ENCODE measurements at places on chromosomes 2 and 18.

DNA sequence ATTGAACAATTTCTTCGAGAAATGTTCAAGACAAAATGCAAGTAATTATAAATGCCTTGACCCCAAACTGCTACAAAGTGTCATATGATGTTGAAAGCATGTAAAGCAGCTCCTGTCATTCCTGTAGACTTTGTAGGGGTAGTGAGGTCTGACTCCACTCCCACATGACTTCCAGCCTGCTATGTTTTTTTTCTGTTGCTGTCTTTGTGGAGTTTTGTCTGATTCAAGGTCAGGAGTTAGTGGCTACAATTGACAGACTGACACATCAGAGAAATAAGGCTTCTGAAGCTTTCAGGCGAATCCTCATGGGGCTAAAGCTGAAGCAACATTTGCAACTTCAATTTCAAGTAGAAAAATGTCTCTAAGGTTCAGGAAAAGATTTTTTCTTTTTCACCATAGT is 63.9 kb upstream of the CCDC195 start:
- no peak for DNase-seq

DNA sequence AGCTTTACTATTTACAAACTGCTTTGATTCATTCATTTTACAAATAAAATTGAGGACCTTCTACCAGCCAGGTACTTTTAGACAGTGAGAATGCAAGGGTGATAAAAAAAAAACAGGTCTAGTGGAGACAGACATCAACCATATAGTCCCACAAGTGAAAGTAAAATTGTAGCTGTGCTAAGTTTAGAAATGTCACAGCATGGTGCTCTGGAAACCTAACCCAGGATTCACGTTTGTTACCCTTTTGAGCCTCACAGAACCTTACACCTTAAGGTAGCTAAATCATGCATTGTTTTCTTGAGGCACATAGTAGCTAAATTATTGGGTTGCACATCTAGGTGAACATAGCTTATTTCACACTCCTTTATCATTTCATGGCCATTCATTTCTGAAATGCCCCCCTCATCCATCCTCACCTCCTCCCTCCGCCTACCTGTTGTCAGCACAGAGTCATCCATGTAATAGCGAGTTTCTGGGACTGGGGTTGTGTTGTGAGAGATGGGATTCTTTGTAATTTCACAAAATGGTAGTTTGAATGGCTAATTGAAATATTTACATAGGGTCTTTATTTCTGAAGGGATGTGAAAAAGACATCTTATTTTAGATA is 7.1 kb downstream of the MTA3 start:
- no peak for DNase-seq

- DNase-seq = no peak
Measured at GRCh38 chr2:2142345-2142744, 188.7 kb downstream of the MYT1L start.

- DNase-seq = no peak
Measured at GRCh38 chr2:101371636-101372035, 15.7 kb downstream of the CREG2 start.

DNA sequence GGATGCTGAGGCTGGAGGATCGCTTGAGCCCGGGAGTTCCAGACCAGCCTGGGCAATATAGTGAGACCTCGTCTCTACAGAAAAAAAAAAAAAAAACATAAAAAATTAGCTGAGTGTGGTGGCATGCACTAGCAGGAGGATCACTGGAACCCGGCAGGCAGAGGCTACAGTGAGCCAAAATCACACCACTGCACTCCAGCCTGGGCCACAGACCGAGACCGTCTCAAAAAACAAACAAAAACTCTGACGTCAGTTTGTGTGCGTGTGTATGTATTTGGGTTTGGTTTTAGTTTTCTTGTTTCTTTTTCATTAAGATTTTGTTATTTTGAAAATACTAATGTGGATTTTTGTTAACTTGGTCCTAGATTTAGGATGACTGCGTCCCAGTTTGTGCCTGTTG is 19.0 kb downstream of the CEP68 start:
- no peak for DNase-seq

DNA sequence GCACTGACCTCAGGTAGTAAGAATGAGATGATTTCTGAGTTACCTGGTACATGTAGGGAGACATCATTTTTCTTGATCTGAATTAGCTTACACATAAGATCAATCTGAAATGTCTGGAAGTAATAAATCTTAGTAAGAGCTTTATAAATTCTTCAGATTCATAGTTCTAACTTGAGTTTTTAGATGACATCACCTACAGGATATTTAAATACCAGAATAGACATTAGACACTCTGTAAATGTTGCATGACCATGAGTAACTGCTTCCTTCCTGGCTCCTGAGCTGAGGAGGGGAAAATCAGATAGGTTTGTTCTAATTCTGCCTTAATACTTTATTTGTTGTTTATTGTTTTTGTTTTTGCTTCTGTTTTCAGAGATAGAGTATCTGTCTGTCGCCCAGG is 181.8 kb downstream of the PHLPP1 start:
- DNase-seq = no peak

DNA sequence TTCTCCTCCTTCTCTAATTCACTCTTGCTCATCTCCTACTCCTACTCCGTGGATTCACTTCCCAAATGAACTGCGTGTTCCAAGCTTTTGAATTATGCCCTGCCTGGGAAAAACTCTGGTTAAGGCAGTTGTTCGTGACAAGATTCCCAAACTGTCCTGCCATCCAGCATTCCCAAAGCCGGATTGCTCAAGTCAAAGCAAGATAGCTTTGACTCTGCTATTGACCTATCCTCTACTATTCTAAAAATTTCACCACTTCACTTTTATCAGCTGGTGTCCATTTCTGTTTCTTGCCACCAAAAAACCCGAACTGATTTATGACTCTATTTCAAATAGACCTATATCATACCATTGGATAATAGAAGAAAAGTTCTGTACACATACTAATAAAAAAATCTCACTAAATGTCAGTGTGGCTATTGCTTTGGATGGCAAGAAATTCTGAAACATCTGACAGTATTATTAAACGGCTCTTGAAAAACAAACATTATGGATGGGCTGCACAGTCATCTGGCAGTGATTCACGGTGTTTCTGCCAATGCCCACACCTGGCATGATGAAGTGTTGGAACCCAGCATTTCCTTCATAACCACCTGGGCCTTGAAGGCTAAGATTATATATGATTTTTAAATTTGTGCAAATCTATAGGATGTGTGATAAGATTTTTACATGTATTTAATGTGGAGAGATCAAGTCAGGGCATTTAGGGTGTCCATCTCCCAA is 87.4 kb downstream of the NCKAP5 start:
- no peak for DNase-seq

DNA sequence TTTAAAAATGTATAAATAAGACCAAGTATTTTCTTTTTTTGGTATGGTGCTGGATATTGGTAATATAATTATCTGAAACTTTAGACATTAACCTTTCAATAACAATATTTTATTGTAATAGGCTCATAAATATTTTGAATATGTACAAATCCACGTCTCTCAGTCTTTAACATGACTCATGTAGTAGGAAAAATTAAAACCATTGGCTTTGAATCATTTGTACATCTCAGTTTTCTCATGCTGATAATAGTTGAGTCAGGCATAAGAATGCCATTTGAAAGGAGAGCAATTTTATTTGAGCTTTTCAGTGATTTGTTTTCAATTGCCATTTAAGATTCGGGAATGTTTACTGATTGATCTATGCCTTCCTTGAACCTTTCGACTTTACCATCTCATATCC is 364.8 kb downstream of the TGIF1 start:
- no peak for DNase-seq

DNA sequence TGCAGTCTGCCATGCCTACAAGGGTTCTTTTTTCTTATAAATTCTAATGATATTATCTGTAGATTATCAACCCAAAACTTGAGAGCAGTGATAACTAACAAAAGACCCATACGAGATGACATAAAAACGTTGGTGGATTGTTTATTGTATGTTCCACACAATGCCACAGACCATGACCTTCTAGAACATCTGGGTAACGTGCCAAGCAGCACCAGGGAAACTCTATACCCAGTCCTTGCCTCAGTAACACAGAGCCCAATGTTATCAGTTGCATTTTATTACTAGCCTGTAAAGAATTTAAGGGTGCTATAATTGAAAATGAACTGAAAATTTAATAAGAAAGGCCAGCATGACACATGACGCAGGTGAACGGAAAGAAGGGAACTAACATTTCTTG is 99.1 kb upstream of the UGP2 start:
- no peak for DNase-seq

DNA sequence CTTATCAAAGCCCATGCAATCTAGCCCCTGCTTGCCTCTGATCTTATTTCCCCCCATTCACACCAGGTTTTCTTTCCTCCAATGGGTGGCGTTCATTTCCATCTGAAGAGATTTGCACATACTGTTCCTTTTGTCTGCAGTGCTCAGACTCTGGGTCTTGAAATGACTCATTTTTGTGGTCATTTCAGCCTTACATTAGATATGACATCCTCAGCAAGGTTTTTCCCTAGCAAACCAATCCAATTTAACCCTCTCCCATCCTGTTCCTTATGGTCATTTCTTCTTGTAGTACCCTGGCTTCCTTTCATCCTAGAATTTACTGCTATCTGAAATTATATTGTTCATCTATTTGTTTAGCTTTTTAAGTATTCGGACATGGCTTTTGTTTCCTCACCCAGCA is 42.5 kb upstream of the SCN1A start:
- no peak for DNase-seq

DNA sequence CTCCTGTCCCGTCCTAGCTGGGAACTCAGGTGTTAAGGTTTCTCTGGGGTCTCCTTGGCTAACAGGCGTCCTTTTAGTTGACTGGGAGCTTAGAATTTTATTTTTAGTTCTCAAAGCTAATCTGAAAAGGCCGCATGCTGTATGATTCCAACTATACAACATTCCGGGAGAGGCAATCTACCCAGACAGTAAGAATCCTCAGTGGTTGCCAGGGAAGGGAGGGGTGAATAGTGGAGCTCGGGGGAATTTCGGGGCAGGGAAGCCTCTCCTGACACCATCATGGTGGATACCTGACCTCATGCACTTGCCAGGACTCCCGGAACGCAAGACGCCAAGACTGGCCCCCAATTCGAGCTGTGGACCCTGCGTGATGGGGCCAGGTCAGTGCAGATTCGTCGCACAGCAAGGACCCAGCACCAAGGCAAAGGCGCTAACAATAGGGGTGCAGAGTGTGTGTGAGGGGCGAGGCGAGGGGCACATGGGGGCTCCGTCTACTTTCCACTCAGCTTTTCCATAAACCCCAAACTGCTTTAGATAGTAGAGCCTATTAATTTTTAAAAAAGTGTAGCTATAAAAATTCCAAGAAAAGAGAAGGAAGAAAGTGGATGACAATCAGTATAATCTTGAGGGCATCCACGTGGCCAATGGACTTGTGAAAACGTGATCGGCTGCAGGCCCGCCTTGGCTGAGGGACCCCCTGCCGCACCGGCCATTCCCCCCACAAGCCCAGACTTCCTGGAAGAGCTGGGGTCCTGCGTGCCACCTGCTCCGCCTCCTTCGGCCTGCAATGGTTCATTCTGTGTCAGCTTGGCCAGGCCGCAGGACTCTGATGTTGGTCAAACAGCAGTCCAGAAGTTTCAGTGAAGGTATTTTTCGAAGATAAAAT is 17.3 kb downstream of the PDCD1 start:
- DNase-seq = no peak

DNA sequence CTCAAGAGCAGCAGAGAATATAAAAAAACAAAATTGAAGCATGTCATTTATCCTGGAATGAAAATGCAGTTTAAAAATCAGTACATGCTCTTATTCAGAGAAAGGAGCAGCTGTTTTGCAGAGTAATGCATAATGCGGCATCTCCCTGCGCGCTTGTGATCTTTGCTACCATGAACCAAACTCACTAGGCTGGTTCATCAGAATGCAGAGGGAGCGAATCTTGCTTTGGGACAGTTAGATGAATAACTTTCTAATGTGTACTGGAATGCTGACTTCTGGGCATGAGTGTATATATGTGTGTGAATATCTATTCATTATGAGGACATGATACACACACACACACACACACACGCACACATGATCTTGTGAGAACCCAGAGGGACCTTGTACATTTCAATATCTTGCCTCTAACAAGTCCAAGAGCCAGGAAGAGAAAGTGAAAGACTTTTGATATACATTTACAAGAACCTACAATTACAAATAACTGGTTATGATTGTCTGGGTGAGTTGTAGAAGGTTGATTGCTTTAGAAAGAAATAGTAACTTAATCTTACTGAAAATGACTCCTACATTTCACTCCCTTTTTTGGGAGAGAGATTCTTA is 54.1 kb upstream of the THOC1 start:
- no peak for DNase-seq

- no peak for DNase-seq
Measured at GRCh38 chr2:68435615-68436014, 31.5 kb downstream of the FBXO48 start.

- no peak for DNase-seq
Measured at GRCh38 chr2:105144152-105144940, 97.2 kb upstream of the GPR45 start.

DNA sequence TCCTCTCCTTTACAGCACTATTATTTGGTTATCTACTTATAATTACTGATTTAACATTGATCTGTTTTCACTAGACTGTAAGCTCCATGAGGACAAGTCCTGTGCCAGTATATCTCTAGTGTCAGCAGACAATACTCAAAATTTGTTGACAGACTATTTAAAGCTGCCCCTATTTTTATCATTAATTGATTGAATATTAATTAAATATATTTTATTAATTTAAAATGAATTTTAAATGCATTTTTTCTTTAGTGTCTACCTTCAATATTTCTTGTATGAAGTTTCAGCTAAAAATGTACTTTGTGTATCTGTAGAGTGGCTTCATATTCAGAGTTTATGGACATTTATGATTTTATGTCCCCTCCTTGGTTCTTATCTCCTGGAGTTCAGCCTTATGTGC is 26.4 kb upstream of the FHOD3 start:
- DNase-seq = no peak

- no peak for DNase-seq
Measured at GRCh38 chr18:47530695-47531094, 279.2 kb upstream of the SKOR2 start.

- DNase-seq = no peak
Measured at GRCh38 chr18:731185-731584, 18.8 kb upstream of the ENOSF1 start.

- DNase-seq = no peak
Measured at GRCh38 chr2:134647607-134648256, 71.1 kb downstream of the TMEM163 start.

DNA sequence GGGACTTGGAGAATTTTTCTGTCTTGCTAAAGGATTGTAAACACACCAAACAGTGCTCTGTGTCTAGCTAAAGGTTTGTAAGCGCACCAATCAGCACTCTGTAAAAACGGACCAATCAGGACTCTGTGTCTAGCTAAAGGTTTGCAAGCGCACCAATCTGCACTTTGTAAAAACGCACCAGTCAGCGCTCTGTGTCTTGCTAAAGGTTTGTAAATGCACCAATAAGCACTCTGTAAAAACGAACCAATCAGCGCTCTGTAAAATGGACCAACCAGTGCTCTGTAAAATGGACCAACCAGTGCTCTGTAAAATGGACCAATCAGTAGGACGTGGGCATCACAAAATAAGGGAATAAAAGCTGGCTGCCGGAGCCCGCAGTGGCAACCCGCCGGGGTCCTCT is 16.5 kb downstream of the ABI2 start:
- DNase-seq = no peak

- DNase-seq = no peak
Measured at GRCh38 chr2:101972621-101973434, 18.9 kb upstream of the IL1R2 start.

GRCh38 chr2:136101042-136101441 is 16.9 kb downstream of the CXCR4 start:
- no peak for DNase-seq
